ENCODE measurements at places on chromosomes 7 and 10. TPM values are rescaled to one million over a fixed set of nuclear protein-coding genes. Genes with fewer than 3 reads are reported as not detected.

DNA sequence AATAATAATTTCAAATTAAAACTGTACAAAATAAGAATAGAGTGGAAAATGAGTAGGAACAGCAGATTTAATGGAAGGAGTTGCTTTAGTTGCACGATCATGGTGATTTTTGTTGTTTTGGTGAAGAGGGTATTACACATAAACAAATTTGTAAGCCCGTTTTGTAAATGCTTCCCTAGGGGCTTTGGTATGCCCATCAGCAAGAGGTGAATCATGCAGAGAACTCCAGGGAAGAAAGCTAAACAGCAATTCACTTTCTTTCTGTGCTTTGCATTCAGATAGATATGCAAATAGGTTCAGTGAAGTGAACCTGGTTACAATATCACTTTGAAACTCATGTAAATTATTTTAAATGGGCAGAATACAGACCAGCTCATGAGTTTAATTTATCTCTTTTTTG is 422.2 kb upstream of the MTPN start:
- peak; percentile 48 for ATAC-seq

GRCh38 chr10:132565516-132566209 is 28.1 kb downstream of the INPP5A start:
- no peak for ATAC-seq

DNA sequence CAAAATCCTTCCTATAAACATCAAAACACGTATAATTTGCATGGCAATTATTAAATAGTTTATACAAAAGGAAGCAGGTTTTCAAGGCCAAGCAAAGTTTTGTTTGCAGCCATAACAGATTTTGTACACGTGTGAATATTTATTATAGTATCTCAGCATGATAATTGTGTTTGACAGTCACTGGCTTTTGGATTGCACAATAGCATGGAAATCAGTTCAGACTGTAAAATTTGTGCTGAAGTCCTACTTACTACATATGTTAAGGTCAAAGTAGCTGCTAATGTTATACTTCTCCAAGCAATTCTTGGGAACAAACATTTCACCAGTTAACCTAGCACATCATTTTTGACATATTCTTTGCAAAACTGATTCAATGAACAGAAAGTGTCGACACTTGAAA is 287.6 kb upstream of the POM121L12 start:
- no peak for ATAC-seq

- ATAC-seq: peak; percentile 35
These were observed 88.2 kb downstream of the ELFN1 start for GRCh38 chr7:1758028-1758858.

- peak; percentile 56 for ATAC-seq
These were observed 44.1 kb downstream of the RALA start for GRCh38 chr7:39667341-39667923.

DNA sequence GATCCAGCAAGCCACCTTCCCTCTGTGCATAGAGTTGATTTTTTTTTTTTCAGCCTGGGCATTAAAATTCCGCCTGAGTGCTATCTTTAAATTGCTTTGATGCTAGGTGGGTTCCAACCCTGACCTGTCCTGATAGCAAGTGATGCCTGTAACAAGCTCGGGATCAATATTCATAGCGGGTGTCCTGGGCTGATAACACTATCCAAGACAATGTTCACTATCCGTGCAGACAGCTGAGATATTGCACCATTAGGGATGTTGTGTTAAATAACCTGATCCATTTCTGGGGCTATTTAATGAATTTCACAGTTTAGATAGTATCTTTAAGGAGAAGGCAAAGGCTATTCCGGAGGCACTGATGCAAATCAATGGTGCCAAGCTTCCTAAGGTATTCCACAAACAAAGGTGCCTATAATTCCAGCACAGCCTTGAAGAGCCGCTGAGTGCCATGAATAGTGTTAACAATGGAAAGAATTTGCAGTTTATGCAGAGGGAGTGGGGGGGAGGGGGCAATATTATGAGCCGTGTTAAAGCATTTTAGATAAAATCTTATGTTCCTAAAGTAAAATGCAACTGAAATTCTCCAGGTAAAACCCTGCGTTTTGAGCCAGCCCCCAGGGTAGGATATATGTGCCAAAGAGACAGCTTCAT is 4.2 kb upstream of the NKX1-2 start:
- no peak for ATAC-seq

GRCh38 chr10:103917302-103918052 is 507 bp downstream of the STN1 start:
- ATAC-seq: peak; percentile 49

GRCh38 chr7:98911916-98912315 is 33.6 kb downstream of the TRRAP start:
- ATAC-seq: no peak

Gene ASB4
- 0.66 TPM for total RNA-seq

Gene HABP2
- not detected for total RNA-seq

Gene PANK1
- 8.8 TPM for total RNA-seq

Measured in motor neuron (in vitro differentiated cells).